ENCODE measurements at places on chromosomes 6 and 20.

GRCh38 chr6:135920689-135921088 lies 69.2 kb downstream of the PDE7B start:
- DNase-seq = no peak

GRCh38 chr6:15368186-15368585 lies 122.3 kb downstream of the JARID2 start:
- DNase-seq = no peak

- no peak for DNase-seq
Measured at GRCh38 chr6:140049251-140049650, 674.8 kb upstream of the CITED2 start.

- DNase-seq = no peak
Measured at GRCh38 chr20:62725596-62726268, 17.1 kb downstream of the NTSR1 start.

DNA sequence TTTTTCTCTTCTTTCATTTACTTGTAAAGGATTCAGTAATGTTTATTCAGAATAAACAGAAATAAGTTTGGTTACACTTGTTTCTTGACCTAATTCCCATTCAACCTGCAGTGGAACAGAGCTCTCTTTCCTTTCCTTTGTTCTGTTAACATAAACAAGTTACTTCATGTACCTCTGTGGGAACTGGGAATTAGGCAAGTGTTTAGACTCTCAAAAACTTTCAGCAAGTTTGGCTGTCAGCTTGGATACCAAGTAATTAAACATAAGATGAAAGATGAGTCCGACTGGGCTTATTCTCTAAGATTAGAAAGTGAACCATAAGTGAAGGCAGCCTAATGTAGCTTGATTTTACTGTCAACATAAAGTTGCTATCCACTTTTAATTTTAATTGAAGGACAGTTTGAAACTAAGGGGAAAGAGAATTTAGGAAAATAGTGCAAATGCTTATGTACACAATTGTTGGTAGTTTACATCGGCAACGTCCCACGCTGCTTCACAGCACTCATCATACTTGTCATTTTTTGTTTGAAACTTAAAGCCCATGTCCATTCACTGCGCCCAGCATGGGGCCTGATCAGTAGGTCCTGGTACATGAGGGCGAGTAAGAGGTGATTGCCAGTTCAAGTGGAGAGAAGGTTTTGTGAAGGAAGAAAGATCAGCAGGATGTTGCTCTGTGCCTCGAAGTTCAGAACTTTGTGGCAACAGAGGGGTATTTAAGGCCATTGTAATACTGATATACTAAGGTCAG lies 113.0 kb downstream of the PLEKHG1 start:
- no peak for DNase-seq

GRCh38 chr20:38969708-38970107 lies 7.6 kb downstream of the DHX35 start:
- DNase-seq = no peak

- DNase-seq = no peak
Measured at GRCh38 chr6:10401632-10402223, 13.1 kb downstream of the TFAP2A start.

DNA sequence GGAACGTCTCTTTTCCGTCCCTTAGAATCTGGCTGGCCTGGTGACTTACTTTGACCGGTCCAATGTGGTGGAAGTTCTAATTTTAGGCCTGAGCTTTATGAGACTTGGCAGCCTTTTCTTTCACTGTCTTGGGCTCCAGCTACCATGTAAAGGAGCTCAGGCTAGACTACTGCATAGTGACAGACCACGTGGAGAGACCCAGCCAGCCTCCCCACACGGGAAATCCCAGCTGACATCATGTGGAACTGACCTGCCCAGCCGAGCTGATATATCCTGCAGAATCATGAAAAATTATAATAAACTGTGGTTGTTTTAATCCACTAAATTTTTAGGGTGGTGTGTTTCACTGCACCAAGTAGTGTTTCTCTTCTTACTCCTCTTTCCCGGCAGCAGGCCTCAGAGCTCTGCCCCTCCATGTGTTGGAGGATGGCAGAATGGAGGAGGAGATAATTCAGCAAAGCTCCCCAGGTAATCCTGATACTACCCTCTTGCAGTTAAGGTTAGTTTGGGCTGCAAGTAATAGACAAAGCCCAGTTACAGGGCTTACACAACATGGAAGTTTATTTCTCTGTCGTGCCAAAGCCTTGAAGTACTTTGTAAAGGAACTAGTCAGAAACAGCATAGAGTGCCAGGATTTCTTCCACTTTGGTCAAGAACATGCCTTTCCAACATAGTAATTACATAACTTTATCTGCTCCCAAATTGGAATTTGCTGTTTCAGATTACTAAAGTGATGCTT lies 87.5 kb downstream of the SH3BGRL2 start:
- no peak for DNase-seq

- peak; percentile 62 for DNase-seq
Measured at GRCh38 chr6:73610444-73611275, 43.1 kb downstream of the SLC17A5 start.

GRCh38 chr20:8589956-8590355 lies 457.9 kb downstream of the PLCB1 start:
- DNase-seq = no peak

- DNase-seq = peak; percentile 79
Measured at GRCh38 chr6:28944412-28944865, 20.7 kb upstream of the TRIM27 start.

DNA sequence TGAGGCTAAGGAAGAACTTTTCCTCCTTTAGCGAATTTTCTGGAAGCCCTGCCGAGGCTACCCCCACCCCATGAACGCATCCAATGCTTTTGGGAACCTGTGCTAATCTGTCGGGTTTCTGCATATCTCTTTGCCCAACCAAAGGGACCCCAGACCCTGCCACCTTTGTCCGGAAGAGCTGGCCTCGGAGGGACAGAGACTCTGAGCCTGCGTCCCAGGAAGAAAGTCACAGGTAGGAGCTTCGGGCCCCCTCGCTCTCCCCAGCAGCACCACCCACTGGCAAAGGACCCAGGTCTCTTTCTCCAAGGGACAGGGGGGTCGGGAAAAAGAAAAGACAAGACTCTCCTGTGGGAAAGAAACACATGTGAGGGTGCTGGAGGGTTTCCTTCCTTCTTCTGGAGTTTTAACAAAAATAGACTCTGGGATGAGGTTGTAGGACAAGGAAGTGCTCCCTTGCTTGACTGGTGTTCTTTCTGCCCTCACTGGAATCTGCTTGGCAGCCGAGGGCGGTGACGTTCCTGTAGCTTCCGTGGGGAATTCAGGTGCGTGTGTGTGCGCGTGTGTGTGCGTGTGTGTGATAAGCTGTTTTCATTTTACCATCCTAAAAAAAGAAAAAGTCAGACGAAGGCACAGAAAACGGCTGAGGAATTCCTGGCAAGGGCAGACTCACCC lies 16.3 kb upstream of the FOXC1 start:
- no peak for DNase-seq

- DNase-seq = no peak
Measured at GRCh38 chr6:111600588-111601445, 4.9 kb downstream of the TRAF3IP2 start.

- no peak for DNase-seq
Measured at GRCh38 chr6:10278746-10279145, 136.1 kb downstream of the TFAP2A start.

DNA sequence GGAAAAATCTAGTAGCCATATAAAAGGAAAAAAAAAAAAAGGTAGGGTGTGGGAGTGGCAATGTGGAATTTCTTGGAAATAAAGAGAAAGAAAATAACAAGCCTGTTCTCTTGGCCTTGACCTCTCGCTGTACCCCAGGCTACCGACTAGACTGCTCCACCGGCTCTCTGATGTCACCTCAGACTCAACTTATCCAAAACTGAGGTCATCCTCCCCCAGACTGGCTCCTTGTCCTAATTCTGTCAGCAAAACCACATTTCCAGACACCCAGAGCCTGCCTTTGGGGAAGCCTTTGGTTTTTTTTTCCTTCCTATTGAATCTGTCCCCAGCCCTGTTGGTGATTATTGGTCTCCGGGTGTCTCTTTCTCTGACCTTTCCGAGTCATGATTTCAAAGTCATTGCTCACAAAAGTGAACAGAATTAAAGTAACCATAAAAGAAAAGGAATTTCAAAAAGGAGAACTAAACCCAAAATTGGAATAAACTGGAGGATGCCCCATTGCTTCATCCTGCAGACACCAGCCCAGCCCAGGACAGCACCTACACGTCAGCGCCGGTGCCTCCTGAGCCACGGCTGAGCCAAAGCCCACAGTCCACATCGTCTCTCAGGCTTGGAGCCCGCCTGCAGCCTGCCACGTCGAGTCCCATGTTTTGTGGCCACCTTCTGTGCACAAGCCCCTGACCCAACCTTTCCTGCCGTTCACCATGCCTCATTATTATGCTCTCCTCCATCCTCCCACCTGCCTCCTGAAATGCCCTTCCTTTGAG lies 170.7 kb downstream of the MYLK4 start:
- DNase-seq = no peak

DNA sequence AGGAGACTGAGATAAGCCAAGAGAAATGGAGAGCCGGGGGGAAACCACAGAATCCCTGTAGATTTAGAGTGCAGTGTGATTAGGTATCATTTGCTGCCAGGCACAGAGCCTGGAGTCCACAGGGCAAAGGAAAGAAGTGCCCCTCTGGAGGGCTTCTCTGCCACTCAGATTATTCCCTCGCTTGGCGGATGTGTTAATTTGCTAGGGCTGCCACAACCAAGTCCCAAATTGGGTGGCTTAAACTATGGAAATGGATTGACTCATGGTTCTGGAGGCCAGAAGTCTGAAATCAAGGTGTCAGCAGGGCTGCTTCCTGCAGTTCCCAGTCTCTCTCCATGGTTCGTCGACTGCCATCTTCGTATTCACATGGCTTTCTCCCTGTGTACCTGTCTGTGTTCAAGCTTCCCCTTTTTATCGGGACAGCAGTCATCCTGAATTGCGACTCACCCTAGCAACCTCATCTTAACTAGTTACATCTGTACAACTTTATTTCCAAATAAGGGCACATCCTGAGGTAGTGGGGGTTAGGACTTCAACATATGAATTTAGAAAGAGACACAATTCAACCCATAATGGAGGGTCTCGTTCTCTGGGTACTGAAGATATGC lies 122.2 kb downstream of the ANKRD60 start:
- no peak for DNase-seq

Measured in CD4-positive, alpha-beta T cell treated with Interleukin-15 for 4 hours (primary cell).